ENCODE measurements at places on chromosomes 3 and 15. TPM values are rescaled to one million over a fixed set of nuclear protein-coding genes. Genes with fewer than 3 reads are reported as not detected.
A peak's percentile ranks its signal among the peaks of the same experiment; 100 is the strongest.

The CACNA1D gene
- 3.6 TPM for total RNA-seq

GRCh38 chr3:126003447-126004190 lies 34.6 kb downstream of the ROPN1B start:
- no peak for DNase-seq

DNA sequence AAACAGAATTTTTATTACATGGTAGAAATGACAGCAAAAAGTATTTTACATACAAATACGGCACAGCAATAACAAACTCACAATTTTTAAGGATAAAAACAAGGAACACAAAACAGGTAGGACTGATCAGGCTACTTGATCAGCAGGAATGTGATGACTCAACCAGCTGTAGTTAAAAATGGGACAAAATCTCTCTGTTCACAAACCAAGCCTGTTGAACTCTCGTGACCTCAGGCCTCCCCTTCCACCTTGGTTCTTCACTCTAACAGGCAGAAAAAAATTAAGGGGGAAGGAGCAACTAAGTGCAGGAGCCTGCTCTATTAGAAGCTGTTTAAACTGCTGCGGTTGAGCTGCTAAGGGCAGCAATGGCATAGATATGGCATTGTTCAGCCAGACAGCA lies 18.7 kb downstream of the FBXL22 start:
- no peak for DNase-seq

DNA sequence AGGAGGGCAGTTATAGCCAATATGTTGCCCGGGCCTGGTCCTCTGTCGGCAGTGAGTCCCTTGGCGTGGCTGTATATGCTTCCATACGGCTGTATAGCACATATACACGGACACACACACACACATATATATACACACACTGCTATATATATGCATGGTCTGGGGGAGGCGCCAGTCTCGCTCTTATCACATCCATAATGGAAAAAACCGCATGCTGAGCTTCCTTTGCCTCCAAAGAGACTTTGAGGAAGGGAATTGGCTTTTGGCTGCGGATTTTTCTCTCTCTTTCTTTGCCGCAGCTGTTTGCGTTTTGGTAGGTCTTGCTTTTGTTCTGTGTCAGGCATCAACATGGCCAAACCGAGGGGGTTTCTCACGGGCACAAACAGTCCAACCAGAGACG lies 11.3 kb upstream of the TMEM115 start:
- DNase-seq, result no peak

DNA sequence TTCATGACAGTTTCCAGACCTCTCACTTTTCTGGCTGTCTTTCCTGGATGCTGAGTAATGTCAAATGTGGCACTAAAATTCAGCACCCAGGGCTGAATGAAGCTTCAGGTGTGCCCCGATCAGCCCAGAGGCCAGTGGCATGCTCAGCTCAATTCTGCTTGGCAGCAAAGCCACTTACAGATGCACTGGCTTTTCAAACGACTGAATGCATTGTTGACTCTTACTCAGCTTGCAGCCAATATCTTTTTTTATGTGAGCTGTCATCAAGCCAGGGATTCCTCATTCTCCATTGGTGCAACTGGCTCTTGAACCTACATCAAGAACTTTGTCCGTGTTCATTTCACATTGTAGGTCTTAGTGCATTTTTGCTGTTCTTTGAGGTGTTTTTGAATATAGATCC lies 60.7 kb downstream of the ZDHHC19 start:
- no peak for DNase-seq

- no peak for DNase-seq
Measured at GRCh38 chr15:38758043-38758442, 193.4 kb upstream of the RASGRP1 start.

The RNU5B-1 gene
- not detected for total RNA-seq

GRCh38 chr3:175144368-175144767 lies 285.2 kb downstream of the NAALADL2 start:
- DNase-seq, result no peak

DNA sequence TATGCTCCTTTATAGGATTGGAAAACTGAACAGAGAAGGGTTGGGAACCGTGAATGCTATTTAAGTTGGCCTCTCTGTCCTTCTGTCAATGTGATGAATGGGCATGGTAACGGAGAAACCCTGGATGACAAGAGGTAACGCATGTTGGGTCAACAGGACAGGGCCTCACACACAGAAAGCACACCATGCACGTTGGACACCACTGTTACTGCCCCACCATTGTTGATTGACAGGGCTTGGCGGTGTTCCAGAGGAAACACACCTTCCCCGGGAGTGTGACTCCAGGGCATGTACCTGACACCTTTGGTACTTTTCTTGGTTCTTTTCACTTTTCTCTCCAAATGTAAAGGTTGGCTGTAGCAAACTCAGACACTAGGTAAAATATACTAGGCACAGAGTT lies 548.5 kb downstream of the OCA2 start:
- DNase-seq, result no peak

- no peak for DNase-seq
Measured at GRCh38 chr15:101307048-101307896, 12.2 kb upstream of the SNRPA1 start.

GRCh38 chr3:184538666-184539431 lies 22.7 kb upstream of the EPHB3 start:
- DNase-seq, result no peak

The NAALADL2 gene
- total RNA-seq, result 1.2 TPM

GRCh38 chr15:42890161-42890913 lies 30.2 kb downstream of the TTBK2 start:
- no peak for DNase-seq

- no peak for DNase-seq
Measured at GRCh38 chr15:35907511-35907910, 361.5 kb upstream of the DPH6 start.

The CEMIP gene
- 0.57 TPM for total RNA-seq

- peak; percentile 53 for DNase-seq
Measured at GRCh38 chr3:24829011-24829581, 334.4 kb upstream of the THRB start.

DNA sequence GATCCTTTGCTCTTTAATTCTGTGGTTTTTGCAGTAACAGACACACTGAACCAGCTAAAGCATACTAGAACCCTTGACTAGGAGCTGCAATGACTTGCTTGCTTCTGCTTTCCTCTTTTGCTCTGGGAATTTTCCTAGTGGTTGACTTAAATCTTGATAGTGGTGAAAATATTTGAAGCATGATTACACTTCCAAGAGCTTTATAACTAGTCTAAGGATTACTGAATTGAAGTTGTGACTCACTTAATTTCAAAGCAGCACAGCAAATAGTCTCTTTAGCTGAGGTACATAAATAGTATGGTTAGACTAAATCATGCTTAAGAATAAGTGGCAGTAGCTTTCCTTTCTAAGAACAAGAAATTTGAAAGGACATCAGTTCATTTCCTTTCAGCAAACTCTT lies 513.5 kb upstream of the GBE1 start:
- DNase-seq, result no peak

Measured in WTC11 (cell line).